ENCODE measurements at places on chromosomes 2 and 18.

DNA sequence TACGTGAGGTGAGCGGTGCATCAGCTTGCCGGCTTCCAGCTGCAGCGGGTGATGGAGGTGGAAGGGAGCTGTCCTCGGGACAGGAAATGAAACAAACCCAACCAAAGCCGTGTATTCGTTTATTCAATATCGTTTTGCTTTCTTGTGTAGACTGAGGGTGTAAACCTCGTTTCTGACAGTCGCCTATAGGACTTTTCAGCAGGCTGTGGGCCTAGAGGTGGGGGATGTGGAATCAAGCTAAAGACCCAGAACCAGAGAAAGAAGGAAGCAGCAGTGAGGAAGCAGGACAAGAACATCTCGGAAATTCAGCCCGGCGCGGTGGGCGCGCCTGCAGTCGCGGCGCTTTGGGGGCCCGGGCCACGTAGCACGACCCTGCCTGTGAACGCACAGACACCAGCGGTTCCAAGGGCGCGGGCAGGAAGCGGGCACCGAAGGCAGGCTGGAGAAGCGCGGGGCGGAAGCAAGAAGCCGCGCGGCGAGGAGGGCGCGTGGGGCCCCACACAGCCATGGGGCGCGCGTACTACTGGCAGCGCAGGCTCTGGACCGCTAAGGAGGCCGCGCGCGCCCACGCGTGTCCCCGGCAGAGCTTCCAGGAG is 755 bp upstream of the ATP9B start:
- no peak for DNase-seq

- peak; percentile 32 for DNase-seq
Observed at GRCh38 chr2:27494284-27494943, 586 bp downstream of the FNDC4 start.

GRCh38 chr2:33673937-33674336 is 74.8 kb upstream of the FAM98A start:
- DNase-seq: no peak

DNA sequence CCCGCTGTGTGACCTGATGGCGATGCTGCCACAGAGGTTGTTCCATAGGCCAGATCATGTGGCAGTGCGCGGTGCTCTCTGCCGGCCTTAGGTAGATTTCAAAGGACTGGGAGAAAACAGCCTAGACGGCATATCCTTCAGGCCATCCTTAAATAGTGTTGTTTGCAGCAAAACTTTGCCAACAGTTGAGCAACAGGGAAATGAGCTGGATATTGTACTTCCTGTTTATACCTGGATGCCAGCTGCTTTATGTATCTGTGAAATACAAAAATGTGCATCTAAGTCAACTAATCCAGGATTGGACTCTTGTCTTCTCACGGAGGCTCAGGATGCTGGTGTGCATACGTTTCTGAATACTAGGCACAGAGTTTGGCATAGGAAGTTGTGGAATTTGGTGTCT is 107.1 kb downstream of the EML6 start:
- DNase-seq: no peak

- DNase-seq: no peak
Observed at GRCh38 chr2:200054681-200055468, 99.5 kb downstream of the MAIP1 start.

DNA sequence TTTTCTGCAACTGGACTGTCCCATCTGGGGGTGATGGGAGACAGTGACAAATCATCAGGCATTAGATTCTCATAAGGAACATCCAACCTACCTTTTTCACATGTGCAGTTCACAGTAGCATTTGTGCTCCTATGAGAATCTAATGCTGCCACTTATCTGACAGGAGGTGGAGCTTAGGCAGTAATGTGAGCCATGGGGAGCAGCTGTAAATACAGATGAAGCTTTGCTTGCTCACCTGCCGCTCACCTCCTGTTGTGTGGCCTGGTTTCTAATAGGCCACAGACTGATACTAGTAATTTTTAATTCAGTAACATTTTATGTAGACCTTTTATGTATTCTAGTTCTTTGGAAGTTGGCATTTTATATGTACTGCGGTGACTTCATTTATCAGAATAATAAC is 180.1 kb upstream of the SPOPL start:
- DNase-seq: no peak

- DNase-seq: no peak
Observed at GRCh38 chr18:211582-211981, 53.2 kb downstream of the USP14 start.

GRCh38 chr2:47905386-47906156 is 727 bp downstream of the FBXO11 start:
- no peak for DNase-seq

DNA sequence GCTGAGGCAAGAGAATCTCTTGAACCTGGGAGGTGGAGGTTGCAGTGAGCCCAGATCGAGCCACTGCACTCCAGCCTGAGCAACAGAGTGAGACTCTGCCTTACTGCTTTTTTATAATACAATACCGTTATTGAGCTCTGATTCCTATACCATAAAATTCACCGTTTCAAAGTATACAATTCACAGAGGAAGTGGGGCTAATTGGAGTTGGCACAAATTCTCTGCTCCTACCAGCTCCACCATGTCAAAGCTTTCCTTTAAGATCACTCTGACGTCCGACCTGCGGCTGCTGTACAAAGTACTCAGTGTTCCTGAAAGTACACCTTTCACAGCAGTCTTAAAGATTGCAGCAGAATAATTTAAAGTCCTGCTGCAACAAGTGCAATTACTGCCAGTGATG is 29.6 kb upstream of the CYBRD1 start:
- DNase-seq: no peak

DNA sequence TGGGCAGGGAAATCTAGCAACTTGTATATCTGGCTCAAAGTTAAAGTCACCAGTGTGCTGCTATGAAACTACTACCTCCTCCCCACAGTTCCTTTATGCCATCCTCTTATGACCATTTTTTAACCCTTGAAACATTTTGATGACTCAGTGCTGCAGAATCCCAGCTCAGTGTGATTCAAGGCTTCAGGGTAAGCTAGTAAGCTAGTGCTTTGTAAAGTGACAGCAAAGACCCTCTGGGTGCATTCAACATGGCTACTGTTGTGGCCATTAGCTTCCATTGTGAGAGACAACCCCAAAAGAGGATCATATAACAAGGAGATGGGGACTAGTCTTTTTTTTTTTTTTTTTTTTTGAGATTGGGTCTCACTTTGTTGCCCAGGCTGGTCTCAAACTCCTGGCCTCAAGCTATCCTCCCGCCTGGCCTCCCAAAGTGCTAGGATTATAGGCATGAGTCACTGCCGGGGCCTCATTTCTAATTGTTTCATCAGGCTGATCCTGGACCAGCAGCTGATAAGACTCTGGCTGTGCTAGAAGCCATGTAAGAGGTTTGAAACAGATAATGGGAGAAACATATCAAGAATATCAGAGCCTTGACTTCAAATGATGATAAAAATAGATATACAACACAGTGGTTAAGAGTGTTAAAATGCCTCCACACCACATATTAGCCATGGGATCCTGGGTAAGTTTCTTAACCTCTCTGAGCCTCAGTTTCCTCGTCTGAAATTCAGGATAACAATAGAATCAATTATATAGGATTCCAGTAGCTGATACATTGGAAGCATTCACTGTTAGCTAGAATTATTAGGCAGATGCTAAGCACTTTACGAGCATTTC is 65.7 kb upstream of the RTN4 start:
- DNase-seq: no peak

DNA sequence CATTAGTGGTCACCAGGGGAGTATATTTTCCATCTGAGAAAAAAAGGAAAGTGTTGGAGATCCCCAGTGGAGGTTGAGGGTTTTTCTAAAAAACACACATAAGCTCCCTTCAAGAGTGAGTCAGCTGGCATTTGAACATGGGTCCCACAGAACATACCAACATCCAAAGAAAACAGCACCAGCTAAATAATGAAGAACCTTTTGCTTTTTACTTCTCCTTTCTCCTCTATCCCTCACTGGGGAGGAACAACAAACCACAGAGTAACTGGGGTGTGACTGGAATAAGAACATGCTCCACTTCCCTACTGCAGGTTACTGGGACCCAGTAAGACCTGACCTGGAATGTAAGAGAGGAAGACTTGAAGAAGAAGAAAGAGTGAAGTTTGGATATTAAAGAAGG is 56.5 kb upstream of the RAPH1 start:
- DNase-seq: no peak

DNA sequence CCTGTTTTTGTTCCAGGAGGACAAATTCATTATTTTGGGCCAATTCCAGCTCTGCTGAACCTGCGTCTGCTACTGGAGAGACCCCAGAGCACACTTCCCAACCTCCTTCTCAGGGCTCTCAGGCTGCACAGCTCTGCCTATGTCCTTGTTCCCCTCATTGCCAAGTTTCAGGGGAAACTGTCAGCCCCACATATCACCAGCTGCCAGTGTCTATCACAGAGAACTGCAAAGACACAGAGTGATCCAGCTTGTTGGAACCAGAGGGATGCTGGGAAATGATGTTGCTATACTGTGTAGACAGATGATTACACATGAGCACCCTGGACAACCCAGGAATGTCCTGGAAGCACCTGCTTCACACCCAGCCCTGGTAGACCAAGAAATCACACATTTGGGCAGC is 67.4 kb upstream of the TMEM247 start:
- DNase-seq: no peak

DNA sequence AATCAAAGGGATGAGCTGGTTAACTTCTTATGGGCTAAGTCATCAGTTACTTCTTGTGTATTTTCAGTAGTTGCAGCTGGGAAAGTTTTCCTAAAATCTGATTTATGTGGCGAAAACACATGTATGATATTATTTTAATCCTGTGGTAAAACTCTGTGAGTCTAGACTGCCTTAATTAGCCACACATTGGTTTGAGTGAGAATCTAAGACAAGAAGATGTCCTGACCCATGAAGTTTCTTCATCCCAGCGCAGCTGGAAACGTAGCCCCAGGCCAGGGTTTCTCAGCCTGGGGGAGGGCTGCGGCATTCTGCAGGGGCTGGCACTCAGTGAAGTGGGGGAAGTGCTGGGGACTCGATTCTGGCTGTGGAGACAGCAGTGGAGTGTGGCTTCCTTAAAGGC is 44.7 kb upstream of the INHBB start:
- no peak for DNase-seq

GRCh38 chr2:95667480-95667879 is 75.7 kb downstream of the TRIM43 start:
- DNase-seq: no peak

DNA sequence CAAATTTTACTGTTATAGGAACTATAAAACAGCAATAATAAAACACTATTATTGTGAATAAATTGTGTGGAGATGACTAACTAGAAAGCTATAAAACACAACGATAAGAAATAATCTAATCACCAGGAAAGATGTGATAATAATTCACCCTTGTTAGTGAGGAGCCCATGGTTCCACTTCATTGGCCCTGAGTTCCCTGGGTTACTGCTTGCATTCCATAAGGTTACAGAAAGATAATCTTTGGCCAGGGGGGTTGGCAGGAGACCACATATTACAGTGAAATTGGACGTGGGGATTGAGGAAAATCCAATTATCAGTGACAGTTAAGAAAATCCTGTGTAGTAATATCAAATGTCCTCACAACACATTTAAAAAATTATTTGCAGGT is 2.5 kb upstream of the CPO start:
- no peak for DNase-seq

DNA sequence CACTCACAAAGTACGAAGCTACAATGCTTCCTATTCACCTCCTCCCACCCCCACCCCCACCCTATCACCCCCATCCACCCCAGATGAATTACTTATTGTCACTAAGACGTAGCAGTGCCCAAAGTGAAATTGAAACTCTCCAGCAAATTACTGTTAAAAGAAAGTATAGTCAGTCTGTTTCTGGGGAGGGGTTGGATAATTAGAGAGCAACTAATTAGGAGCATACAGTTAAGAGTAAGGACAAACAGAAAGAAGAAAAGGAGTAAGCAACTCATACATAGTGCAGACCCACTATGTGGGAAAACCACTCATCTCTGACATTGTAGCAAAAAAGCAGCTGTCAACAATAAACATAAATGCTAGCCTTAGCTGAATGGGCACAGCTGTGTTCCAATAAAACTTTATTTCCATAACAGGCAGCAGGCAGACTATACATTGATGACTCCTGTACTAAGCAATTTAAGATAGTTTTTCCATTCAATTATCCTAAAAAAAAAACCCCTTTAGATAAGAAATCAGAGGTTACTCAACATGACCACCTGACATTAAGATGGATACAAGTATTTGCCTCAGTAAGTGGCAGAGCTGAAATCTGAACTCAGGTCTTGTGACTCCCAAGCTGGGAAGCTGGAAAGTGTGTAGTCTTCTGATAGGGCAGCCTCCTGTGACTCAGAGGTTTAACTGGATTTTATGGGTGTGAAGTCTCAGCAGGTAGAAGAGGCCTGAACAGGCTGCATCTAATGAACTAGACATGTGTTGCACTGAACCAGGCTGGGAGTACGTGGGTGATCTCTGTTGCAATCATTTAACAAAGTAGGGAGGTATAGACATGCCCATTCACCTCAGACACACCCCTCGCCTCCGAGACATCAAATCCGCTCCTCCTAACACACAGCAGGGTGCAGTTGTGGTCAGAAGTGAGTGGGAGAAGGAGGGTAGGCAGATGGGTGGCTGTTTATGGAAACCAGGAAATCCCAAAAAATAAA is 171.8 kb upstream of the KLF7 start:
- no peak for DNase-seq

DNA sequence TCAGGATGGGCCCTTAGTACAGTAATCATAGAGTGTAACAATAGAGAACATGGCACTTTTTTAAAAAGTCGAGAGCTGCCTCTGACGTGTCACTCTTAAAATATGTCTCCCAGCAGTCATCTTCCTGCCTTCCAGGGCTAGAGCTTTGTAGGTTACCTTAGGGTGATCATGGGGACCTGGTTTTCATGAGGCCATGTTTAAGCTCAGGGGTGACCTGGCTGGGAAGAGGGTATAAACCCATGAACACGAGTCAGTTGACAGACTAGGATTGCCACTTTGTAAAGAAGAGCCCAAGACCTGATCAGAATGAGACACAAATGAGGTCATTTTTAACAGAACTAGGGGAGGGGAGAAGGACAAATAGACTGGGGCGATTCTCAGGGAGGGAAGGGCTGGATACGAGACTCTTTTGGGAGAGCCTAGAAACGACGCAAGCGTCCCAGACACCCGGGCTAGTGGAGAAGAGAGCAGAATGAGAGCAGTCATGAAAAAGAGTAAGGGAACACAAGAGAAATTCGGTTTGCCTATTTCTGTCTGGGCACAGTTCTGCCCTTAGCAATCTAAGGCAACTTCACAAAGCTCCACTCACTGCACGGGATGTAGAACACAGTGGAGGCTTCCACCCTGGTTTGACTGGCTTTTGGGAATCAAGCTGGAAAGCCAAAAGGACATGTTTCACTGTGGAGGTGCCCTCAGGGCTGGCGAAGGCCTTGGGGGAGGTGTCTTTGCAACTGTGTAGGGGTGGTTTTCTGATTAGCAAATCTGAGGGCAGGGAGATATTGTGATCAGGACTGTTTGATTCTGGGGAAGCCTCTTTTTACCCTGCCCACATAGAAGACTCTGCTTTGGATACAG is 1.8 kb upstream of the RAB31 start:
- no peak for DNase-seq

DNA sequence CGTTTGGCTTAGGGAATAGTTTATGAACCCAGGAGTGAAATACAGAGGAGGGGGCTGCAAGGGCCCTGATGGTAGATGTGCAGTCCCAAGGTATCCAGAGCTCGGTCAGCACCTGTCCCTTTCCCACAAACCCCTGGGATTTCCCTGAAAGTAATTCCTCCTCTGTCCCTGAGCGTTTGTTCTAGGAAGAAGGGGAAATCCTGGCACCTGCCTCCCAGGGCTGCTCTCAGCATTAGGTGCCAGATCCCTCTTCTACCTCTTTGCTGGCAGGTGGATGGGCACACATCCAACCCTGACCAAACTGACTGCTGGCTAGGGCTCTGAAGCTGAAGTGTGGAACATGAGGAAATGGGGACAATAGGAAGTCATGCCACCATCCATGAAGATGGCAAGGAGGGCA is 824.0 kb downstream of the SLC4A3 start:
- no peak for DNase-seq

GRCh38 chr18:55778788-55779690 is 191.0 kb upstream of the TCF4 start:
- no peak for DNase-seq

Data from GM04504 (cell line).